Fibroblast of lung (primary cell): ENCODE measurements at places on chromosomes 7 and 10. TPM values are rescaled to one million over a fixed set of nuclear protein-coding genes. Genes with fewer than 3 reads are reported as not detected.

The GPR141 gene
- total RNA-seq = under 0.01 TPM in 1 of 2 replicates, not detected in the other

The AKR1C8 gene
- not detected in 2 replicates for total RNA-seq

The PON3 gene
- under 0.01 TPM in 2 replicates for total RNA-seq

The SFRP4 gene
- total RNA-seq = 7.3 and 54.2 TPM in 2 replicates

The LLCFC1 gene
- total RNA-seq = not detected in 2 replicates

The PRRT4 gene
- under 0.01 and 0.26 TPM in 2 replicates for total RNA-seq

The SOSTDC1 gene
- under 0.01 TPM in 1 of 2 replicates, not detected in the other for total RNA-seq

The PDE1C gene
- total RNA-seq = 23.4 and 27.6 TPM in 2 replicates

The NME8 gene
- total RNA-seq = not detected in 2 replicates

The GNAT3 gene
- not detected in 2 replicates for total RNA-seq

The UCN3 gene
- total RNA-seq = not detected in 2 replicates

The TRIM50 gene
- not detected in 2 replicates for total RNA-seq
